Lung (tissue), 17 donors: ENCODE measurements at places on chromosomes 7 and 10.

GRCh38 chr10:118238573-118239235 is 103.4 kb downstream of the FAM204A start:
- H3K27ac ChIP-seq: no peak overlapping the region
- H3K4me3 ChIP-seq: no peak overlapping the region
- no peaks in the 10 kb centered on the region for H3K36me3 ChIP-seq
- peaks cover 74% of the 10 kb centered on the region for H3K27me3 ChIP-seq
- H3K4me1 ChIP-seq: no peaks in the 10 kb centered on the region
- no peak for DNase-seq

GRCh38 chr10:14683256-14683655 is 91.4 kb downstream of the FAM107B start:
- no peak overlapping the region for H3K27ac ChIP-seq
- H3K27me3 ChIP-seq: no peaks in the 10 kb centered on the region
- H3K4me1 ChIP-seq: peaks cover 13% of the 10 kb centered on the region
- peak; percentile 93 for DNase-seq
- no peaks in the 10 kb centered on the region for H3K36me3 ChIP-seq
- H3K4me3 ChIP-seq: no peak overlapping the region

DNA sequence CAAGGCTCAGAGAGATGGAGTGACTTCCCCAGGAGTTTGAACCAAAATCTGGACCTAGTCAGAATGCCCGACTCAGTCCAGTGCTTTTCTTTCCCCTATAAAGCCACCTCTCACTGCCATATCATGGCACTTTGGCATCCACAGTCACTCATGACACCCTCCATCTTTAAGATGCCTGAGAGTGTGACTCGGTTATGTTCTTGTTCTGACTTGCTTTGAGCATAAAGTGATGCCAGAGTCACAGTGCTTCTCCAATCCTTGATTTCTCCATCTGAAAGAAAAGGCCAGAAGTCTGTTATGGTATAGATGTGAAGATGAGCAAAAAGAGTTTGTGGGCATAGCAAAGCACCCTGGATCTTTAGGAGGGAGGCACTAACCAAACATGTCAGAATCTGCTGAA is 538.1 kb downstream of the SORCS1 start:
- H3K36me3 ChIP-seq: no peaks in the 10 kb centered on the region
- H3K27ac ChIP-seq: no peak overlapping the region
- peaks cover 2% of the 10 kb centered on the region for H3K27me3 ChIP-seq
- no peak for DNase-seq
- no peak overlapping the region for H3K4me3 ChIP-seq

GRCh38 chr7:89238156-89238555 is 442.6 kb upstream of the TEX47 start:
- H3K36me3 ChIP-seq: no peaks in the 10 kb centered on the region
- no peak overlapping the region for H3K4me3 ChIP-seq
- no peak overlapping the region for H3K27ac ChIP-seq
- H3K4me1 ChIP-seq: no peaks in the 10 kb centered on the region
- DNase-seq: no peak

DNA sequence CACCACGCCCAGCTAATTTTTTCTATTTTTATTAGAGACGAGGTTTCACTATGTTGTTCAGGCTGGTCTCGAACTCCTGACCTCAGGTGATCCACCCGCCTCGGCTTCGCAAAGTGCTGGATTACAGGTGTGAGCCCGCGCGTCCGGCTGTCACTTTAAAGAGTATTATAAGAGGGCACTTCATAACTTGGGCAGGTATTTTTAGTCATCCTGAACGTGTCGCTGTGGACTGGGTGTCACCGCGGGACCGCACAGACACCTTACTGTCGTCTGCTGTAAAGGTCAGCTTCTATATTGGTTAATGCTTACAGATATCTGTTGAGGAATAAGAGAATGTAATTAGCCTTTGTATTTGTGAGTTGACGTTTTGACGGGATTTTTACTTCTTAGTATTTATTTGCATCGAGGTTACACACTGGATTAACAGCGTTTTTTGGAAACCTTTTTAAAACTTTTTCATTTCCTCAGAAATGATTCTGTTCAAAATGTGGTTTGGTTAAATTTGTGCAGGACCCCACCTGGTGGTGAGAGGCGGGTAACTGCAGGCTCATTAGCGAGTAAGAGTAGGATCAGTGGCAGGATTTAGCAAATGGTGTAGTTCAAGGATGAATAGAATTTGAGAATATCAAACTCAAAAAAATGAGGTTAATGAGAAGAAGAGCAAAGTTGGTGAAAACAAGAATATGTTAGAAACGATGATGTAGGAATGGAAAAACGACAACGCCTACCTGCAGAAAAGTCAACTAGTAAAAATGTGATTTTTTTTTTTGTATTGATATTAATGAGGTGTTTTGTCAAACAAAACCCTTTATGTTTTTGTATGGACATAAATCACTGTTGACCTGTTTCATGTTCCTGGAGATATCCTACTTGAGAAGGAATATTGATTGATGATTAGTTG is 3.2 kb downstream of the DNAJB6 start:
- H3K4me3 ChIP-seq: no peak overlapping the region
- H3K36me3 ChIP-seq: no peaks in the 10 kb centered on the region
- peak; percentile 76 for DNase-seq
- H3K27ac ChIP-seq: no peak overlapping the region
- peaks cover 12% of the 10 kb centered on the region for H3K4me1 ChIP-seq
- peaks cover 3% of the 10 kb centered on the region for H3K27me3 ChIP-seq

DNA sequence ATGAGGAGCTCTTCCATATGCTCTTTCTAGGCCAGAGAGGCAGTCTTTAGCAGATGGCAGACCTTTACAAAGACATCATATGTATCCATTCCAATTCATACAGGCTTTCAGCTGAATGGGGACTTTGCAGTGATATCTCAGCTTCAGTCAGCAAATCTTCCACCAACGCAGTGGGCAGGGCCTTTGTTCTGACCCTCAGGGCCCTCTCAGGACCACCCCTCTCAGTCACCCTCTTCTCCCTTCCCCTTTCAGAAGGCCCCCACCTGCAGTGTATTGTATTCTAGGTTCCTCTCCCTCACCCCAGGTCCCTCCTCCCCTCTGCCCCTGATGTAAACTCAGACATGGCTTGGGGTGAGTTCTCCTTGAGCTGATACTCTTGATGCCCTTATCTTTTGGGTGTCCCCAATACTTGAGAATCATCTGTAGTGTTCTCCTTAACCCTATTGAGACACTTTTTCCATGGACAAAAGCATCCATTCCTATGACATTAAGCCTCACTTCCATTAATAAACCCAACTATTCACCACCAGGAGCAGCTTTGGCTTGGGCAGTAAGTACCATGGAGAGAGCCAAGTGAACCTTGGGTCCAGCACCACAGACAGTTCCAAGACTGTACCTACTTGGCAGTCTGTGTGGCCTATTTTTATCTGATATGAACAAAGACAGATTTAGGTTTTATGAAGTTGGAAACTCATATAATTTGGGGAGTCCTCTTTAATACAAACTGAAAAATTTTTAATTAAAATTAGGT is 62.7 kb downstream of the ADCYAP1R1 start:
- H3K4me1 ChIP-seq: no peaks in the 10 kb centered on the region
- peak; percentile 46 for DNase-seq
- no peak overlapping the region for H3K27ac ChIP-seq
- H3K4me3 ChIP-seq: no peak overlapping the region
- H3K36me3 ChIP-seq: no peaks in the 10 kb centered on the region

DNA sequence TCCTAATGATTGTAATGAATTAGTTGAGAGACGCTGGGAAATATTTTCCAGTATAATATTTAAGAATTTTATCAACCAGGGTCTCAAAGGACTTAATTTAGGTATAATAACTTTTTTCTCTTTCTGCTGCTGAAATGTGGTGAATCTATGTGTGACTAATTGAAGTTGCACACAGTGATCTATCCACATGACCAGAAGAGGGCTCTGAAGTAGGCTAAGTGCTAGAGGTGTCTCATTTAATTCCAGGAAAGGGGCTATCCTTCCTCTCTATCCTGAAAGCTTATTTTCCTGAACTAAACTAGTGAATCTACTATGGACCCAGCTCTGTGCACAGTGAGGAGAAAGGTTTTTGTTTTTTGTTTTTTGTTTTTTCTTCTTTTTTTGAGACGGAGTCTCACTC is 294.4 kb upstream of the MYO3A start:
- no peaks in the 10 kb centered on the region for H3K4me1 ChIP-seq
- H3K36me3 ChIP-seq: no peaks in the 10 kb centered on the region
- no peaks in the 10 kb centered on the region for H3K27me3 ChIP-seq
- DNase-seq: no peak
- no peak overlapping the region for H3K27ac ChIP-seq

- H3K4me3 ChIP-seq: no peak overlapping the region
- H3K27me3 ChIP-seq: no peaks in the 10 kb centered on the region
- no peak overlapping the region for H3K27ac ChIP-seq
- DNase-seq: no peak
- no peaks in the 10 kb centered on the region for H3K36me3 ChIP-seq
- H3K4me1 ChIP-seq: no peaks in the 10 kb centered on the region
These were observed 922.9 kb upstream of the LRRN3 start for GRCh38 chr7:110168010-110168409.
